Islet precursor cell (in vitro differentiated cells): ENCODE measurements at places on chromosomes 2 and 18.

- DNase-seq, result no peak
Measured at GRCh38 chr2:200966770-200967169, 3.3 kb upstream of the ORC2 start.

DNA sequence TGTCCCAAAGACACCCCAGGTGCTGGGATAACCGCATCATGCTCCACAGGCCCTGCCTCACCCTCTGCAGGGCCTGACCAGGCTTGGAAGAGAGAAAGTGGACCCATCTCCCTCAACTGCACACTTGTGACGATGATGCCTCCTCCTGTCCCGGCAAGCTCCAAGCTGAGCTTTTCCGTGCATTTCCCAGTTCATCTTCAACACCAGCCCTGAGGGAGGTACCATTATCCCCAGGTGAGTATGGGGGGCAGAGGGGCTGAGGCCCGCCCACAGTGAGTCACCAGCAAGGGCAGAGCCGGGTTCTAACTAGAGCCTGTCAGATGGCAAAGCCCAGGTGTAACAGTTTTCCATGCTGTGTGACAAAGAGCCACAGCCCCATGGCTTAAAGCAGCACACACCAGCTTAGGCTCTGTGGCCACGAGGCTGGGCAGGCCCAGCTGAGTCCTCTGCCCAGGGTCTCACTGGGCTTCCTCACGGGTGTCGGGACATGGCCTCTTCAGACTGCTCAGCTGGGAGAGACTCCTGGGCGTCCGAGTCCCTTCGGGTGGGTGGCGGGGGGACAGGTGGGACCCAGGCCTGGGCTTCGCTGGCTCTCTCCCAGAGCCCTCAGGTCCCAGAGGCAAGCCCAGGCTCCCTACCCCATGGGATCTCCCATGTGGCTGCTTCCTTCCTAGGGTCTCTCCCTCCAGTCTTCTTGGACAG, 108.4 kb upstream of the OTOS start:
- peak; percentile 46 for DNase-seq

- no peak for DNase-seq
Measured at GRCh38 chr2:197184959-197185586, 125.5 kb downstream of the ANKRD44 start.

DNA sequence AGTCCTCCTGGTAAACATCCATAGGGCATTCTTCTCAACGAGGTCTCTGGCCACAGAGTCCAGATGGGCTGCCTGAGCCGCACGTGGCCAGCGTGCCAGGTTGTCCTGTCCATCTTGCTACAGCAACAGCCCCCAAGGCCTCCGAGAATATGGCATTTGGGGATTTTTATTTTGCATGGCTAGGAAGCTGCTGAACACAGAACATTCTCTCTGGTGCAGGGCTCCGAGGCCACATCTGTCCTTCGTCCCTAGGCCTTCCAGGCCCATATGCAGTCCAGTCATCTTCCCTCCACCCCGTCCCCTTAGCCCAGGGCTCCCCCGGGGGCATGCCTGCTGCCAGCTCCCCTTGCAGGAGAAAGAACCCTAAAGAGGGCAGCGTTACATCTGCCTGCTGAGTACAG, 2.3 kb downstream of the HDAC4 start:
- DNase-seq, result peak; percentile 39

DNA sequence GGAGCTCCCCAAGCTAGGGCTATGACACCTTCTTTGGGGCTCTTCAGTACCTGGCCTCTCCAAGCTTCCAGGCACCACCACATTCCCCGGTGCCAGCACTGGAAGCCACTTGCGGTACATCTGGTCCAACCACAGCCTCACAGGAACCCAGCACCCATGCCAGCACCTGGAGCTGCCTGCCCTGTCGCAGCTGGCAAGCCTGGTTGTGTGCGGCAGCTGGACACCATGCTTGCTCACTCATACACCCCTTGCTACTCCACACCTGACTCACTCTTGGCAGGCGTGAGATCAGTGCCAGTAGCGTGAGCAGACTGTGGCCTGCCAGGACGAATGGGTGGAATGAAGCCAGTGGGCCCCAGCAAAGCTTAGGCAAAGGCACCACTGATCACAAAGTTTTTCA, 34.0 kb downstream of the LRRTM4 start:
- DNase-seq, result no peak

GRCh38 chr2:207072571-207072970, 93.2 kb downstream of the KLF7 start:
- no peak for DNase-seq
